ENCODE measurements at places on chromosomes 12 and 14.

DNA sequence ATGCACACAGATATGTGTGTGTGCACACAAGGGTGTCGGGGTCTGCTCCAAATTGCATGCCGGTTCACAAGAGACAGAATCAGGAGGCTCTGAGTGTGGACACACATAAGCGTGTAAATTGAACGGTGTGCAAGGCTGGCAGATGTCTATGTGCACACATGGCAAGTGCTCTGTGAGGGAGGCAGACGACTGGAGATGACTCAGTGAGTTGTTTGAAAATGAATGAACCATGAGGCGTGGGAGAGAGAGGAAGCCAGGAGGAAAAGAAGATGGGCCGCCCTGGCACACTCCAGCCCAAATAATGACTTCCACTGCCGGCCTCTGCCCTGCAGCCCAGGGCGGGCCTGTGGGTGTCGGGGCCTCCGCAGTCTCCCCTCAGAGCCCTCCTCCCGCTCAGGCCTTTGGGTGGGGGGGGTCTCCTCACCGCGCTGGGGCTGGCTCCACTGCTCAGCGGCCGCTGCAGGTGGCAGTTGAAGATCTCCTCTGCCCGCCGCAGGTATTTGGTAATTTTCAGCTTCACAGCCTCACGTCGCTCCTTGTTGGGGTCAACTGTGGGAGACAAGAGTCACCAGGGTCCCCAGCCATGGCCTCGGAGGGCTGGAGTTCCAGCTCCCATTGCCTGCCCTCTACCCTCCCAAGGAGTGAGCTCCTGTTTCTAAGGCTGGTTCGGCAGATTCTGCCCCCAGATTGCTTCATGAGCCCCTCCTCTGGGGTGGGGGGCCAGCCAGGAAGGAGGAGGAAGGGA is 3.5 kb downstream of the RPS6KL1 start:
- no peak for DNase-seq

DNA sequence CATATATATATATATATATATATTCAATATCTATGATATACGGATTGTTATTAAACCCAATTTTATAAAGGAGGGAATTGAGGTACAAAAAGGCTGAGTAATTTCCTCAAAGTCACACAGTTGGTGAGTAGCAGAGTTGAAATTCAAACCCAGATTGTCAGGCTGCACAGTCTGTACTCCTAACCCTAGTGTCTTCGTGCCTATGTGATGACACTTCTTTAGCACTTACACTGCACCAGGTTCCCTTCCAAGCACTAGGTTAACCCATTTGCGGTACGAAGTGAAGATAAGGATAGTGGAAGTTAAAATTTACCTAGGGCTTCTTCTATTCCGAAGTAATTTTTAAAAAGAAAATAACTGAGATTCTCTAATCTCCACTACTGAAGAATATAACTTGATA is 125.1 kb upstream of the TSPAN8 start:
- DNase-seq: no peak

DNA sequence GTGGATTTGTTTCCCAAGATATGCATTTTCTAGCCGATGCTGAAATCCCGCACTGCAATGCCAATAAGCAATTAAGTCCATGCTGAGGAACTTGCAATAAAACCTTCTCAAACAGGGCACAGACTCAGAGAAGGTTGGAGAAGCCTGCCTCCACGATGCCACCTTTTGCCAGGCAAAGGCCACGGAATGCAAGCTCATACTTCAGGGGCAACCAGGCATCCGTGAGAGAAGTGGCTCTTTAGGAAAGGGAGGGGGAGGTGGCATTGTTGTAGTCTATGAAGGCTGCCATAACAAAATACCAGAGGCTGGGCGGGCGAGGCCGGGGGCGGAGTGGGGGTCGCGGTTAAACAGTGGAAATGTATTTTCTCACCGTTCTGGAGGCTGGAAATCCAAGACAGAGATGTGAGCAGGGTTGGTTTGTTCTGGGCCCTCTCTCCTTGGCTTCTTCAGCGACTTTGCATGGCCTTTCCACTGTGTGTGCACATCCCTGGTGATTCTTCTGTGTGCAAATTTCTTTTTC is 689.5 kb downstream of the VRK1 start:
- no peak for DNase-seq

DNA sequence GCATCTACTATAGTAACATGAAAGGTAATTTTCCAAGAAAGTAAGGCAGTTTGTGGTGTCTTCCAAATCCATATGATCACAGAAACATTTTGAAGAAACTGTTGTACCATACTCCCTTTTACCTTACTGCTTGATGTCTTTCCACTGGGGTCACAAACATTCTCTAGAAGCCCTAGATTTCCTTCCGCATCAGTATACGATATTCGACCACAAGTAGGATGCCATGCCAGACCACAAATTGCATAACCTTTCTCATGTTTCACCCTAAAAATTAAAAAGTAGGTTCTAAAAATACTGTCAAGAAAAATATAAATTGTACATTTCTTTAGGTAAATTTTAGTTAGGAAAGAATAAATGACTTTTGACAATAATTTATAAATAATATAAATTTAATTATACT is 26.5 kb downstream of the WDHD1 start:
- DNase-seq: no peak

GRCh38 chr12:19179986-19180385 is 50.5 kb downstream of the PLEKHA5 start:
- DNase-seq: no peak

DNA sequence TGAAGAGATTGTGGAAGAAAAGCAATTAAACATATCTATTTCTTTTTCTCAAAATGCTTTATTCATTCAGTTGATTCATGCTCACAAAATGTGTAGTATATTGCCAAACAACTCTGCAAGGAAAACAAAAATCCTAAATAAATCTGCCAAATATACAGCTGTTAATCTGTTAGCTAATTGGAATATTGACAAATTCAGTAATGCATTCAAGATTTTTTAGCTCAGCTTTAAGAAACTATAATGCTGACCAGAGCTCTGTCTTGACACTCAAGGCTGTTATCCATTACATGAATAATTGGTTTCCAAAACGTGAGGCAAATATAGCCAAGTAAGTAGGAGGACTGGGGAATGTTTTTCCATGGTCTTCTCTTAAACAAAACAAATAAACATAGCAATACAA is 146.8 kb downstream of the TMTC2 start:
- no peak for DNase-seq

DNA sequence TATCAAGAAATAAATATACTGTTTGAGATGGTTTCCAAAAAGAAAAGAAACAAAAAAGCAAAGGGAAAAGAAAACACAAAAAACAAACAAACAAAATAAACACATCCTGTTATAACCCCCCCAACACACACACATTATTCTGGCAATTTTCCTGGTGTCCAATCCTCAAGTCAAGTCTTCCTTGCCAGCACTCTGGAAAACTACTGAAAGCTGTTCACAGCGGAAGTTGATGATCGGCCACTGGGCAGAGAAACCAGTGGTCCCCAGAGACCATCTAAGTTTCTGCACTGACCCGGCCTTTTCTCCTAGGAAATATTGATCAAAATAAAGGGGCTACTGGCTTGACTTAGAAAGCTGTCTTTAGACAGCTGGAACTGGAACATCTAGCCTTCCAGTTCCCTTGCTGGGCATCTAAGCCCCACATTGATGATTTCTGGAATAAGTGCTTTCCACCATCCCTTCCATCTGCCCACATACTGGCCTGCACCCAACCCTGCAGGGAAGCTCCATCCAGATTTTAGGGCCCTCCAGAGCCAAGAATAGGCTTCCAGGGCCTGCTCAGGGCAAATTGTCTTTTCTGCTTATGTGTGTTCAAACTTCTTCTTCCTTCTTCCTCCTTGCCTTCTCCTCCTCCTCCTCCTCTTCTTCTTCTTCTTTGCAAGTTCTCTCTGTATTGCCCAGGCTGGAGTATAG is 11.6 kb upstream of the PPP1CC start:
- DNase-seq: no peak

- DNase-seq: no peak
These were observed 113.8 kb downstream of the RERGL start for GRCh38 chr12:17976202-17976601.

GRCh38 chr12:118094039-118094438 is 9.8 kb downstream of the VSIG10 start:
- no peak for DNase-seq

- DNase-seq: no peak
These were observed 56.8 kb downstream of the SPPL3 start for GRCh38 chr12:120847392-120847791.

DNA sequence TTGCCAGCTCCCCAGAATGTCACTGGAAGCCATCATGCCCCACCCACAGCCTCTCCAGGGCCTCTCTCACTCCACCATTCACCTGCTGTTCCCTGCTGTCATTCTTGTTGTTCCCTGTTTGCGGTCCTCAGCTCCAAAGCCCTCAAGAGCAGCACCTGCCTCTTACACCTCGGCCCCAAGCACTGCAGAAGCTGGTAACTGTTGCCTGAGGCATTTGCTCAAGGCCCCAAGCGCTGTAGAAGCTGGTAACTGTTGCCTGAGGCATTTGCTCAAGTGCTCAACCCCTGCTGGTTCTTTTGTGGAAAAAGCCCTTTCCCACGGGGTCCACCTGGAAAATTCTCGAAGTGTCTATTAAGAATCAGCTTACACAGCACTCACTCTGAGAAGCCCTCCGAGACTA is 78.0 kb downstream of the ARL6IP4 start:
- DNase-seq: no peak

DNA sequence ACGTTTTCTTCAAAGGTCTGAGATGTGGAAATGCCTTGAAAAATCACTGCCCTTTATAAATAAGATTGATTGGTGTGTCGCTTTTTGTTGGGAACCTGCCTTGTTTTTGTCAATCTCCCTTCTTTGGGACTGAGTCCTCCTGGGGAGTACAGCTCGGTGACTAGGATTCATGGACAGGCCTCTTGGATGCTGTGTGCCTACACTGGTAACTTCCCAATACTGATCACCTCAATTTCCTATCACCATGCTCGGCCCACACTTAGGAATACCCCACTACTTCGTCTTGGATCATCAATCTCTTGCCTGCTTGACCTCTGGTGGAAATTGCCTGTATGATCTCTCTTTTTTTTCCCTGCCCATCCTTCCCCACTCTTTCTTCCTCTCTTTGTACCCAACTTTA is 34.2 kb downstream of the NTN4 start:
- DNase-seq: no peak

GRCh38 chr14:54667764-54668163 is 100.8 kb downstream of the SAMD4A start:
- no peak for DNase-seq

Measured in activated CD4-positive, alpha-beta T cell treated with anti-CD3 and anti-CD28 coated beads for 24 hours (primary cell).